ENCODE measurements at places on chromosomes 11 and 22.

- DNase-seq, result no peak
Observed at GRCh38 chr11:62880231-62880802, 379 bp upstream of the SLC3A2 start.

DNA sequence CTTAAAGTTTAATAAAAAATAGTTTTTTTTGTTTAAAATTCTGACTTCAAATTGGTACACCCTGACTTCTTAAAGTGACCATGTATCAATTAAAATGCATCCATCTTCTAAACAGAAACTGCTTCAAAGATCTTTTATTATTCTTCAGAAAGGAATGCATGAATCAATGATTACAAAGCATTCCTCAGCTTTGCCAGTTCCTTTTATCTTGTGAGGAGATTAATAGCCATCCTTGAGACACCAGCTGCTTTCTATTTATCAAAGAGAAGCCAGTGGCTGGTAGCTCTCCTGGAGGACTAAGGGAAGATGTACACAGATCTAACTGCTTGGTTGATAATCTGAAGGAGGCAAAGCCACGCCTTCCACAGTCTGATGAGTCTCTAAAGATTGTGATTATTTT, 2222.5 kb downstream of the LRRC4C start:
- DNase-seq, result no peak

DNA sequence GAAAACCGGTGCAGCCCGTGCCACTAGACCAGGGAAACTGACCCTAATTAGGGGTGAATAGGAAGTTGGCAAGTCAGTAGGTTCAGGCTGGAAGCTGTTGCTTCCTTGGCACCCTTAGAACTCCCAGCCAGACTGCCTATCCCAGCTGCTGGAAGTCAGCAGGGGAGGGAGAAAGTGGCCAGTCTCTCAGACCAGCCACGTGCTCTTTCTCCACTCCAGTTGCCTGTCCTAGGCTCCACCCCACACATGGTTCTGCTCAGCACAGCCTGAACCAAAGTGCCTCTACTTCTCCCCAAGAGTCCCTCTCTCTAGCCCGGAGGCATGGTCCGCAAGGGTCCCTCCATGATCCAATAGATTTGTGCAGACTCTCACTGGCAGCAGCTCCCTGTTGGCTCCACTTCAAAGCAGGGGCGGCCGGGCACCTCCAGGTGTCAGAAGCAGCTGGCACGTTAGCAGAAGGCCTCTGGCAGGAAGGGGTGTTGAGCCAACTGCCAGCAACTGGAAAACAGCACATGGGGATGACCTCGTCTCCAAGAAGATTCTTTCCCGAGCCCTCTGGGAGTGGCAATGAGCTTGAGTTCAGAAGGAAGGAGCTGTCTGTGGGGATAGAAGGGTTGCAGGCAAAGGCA, 27.7 kb downstream of the ARFGAP2 start:
- no peak for DNase-seq

DNA sequence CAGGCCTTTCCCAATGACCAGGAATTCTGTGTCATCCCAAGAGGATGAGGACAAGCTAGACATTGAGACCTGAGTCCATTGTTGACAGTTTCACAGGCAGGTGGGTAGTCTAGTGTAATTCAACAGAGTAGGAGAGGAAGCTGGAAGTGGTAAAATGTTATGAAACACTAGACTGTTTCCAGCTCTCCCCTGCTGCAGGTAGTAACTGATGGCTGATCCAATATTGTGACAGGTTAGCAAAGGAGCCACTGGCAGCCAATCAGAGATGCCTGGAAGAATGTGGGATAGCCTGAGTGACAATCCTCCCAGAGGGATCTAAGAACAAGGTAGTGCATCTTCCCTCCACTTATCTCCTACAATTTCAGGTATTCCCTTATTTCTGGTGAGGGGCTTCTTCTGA, 10.6 kb upstream of the GDPD4 start:
- DNase-seq, result no peak

DNA sequence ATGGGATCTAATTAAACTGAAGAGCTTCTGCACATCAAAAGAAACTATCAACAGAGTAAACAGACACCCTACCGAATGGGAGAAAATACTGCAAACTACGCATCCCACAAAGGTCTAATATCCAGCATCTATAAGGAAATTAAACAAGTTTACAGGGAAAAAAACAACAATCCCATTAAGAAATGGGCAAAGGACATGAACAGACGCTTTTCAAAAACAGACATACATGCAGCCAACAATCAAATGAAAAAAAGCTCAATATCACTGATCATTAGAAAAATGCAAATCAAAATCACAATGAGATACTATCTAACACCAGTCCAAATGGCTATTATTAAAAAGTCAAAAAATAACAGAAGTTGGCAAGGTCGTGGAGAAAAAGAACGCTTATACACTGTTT, 117.5 kb downstream of the FCHSD2 start:
- DNase-seq, result no peak

DNA sequence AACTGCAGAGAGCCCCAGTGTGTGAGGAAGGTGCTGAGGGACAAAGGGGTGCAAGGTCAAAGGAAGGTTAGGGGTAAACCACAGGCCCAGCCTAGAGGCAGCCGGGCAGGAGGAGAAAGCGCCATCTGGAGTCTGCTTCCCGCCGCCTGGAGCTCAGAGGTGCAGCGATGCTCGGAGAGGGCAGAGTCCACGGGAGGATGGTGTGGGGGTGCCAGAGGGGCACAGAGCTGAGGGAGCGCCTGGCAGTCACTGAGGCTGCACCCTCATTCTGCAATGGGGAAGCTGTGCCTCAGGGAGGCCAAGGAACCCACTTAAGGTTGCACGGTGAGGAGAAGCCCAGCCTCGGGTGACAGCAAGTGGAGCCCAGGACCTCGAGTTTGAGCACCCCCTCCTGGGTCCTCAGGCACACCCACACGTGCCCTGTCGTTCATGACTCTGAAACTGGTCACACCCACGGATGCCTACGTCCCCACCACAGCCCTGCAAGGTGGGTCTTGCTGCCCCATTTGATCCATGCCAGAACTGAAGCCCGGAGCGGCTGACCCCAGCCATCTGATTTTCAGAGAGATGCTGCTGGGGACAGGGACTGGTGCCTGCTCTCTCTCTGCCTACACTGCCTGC, 1.6 kb downstream of the IL2RB start:
- no peak for DNase-seq

DNA sequence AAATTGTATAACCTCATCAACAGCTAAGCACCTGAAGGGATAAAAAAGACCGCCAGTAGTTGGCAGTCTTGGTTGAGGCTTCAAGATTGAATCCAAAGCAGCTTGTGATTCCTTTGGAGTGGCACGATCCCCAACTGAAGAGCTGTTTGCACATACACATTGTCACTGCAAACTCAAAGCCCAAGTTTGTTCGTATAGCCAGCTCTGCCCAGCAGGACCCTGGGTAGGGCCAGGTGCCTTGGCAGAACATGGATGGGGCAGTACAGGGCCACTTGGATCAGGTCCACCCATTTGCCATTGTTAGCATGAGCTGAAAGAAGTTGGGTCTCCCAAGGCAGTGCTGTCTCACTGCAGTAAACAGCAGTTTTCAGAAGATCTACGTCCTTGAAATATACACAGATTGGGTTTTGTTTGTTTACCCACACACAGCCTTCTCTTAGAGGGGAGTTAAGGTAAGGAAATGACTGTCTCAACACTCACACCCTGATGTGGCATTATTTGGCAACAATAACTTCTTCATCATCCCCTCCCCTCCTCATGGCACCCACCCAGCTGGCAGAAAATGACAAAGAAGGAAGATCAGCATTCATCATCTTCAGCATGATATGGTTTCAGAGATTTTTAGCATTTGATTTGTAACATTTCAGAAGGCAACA, 132.9 kb downstream of the COMMD9 start:
- no peak for DNase-seq

DNA sequence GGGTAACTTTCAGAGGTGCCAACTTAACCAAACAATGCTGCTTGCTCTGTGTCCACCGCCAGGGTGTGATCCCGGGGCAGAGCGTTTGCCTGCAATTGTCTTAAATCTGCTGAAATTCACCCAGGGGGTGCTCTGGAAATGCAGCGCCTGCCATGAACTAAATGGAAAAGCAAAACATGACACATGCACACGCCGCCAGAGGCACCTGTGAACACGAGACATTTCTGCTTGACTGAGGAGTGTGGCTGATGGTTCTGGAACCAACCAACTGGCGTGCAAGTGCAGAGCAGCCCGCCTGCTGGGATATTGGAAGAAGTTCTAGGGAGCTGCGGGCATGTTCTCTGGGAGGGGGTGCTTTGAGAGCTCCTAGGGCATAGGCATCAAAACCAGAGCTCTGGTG, 30.4 kb downstream of the DSCAML1 start:
- DNase-seq, result no peak

DNA sequence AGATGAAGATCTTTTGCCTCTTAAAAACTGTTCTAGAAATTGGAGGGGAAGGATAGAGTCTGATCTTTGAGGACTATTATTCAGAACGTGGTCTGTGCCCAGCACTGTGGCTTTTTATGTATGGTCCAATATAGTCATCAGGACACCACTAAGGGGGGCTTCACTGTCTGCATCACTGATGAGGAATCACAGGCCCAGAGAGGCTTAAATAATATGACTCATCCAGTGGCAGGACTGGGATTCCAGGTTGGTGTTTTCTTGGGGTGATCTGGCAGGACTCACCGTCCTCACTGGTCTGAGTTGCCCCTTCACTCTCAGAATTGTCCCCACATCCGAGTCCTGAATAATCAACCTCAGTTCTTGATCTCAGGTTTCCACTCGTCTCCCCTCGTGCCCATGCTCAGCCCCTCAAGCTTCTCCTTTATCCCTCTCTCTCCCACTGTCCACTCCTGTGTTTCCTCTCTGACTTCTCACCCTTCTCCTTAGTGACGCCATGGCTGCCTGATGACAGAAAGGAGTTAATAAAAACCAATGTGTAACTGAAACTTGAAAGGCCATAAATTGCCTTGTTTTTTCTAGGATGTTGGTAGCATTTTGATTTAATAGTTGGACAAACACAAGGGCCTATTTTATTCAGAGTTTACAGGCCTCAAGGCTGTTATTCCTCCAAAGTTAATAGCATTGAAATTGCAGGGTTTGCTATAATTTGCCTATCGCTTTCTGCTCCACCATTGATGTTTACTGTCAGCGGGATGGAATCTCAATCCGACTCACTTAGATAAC, 95.7 kb upstream of the NNMT start:
- DNase-seq, result no peak

DNA sequence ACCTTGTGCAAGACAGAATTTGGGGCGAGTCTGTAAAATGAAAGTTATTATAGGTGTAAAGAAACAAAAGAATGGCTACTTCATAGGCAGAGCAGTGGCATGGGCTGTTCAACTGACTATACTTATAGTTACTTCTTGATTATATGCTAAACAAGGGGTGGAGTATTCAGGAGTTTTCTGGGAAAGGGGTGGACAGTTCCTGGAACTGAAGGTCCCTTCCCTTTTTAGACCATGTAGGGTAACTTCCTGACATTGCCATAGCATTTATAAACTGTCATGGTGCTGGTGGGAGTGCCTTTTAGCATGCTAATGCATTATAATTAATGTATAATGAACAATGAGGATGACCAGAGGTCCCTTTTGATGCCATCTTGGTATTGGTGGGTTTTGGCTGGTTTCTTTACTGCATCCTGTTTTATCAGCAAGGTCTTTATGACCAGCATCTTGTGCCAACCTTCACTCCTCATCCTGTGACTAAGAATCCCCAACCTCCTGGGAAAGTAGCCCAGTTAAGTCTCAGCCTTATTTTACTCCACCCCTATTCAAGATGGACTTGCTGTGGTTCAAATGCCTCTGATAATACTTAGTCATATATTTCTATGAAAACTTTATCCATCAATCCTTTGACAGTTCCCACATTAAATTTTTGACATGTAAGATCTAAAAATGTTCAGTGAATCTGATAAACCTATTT, 118.6 kb downstream of the ARHGAP42 start:
- DNase-seq, result no peak

- DNase-seq, result no peak
Observed at GRCh38 chr22:42515896-42516295, 3.7 kb downstream of the RRP7A start.

DNA sequence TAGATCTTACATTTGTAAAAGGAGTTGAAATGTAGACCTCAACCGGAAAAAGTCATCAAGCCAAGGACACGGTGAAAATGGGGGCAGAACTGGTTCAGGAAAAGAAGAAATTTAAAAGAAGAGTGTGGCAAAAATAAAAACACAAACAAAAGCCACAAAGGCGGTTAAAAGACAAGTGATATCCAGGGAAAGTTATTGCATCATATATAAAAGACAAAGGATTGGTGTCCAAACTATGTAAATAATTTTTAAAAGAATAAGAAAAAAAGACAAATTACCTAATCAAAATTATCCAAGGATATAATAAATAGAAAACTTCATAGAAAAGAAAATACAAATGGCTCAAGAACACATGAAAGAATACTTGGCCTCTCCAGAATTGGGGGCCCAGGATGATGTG, 45.1 kb upstream of the OPCML start:
- DNase-seq, result no peak

- DNase-seq, result no peak
Observed at GRCh38 chr11:31531293-31531692, 21.7 kb downstream of the ELP4 start.

- no peak for DNase-seq
Observed at GRCh38 chr11:43686207-43686606, 5.7 kb downstream of the HSD17B12 start.

GRCh38 chr11:32151027-32151426, 60.2 kb downstream of the RCN1 start:
- DNase-seq, result no peak

- DNase-seq, result no peak
Observed at GRCh38 chr22:19715188-19715930, 1.1 kb downstream of the SEPTIN5 start.

- DNase-seq, result peak; percentile 79
Observed at GRCh38 chr22:22110548-22111266, 128.1 kb upstream of the TOP3B start.

DNA sequence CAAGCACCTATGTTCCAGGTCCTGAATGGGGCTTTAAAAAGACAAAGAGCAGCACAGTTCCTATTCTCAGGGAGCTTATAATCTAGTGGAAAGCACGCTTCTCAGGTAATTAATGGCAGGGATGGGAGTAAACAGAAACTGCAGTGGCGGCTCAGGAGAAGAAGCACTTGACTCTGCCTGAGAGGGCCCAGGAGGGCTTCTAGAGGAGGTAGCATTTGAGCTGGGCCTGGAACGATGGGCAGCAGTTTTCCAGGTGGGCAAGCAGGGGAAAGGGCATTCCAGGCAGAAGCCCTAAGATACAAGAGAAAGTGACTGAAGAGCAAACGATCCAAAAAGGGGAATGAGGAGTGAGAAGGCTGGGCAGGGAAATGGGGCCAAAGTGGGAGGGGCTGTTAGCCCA, 37.1 kb upstream of the CHST1 start:
- DNase-seq, result no peak

GRCh38 chr22:47143249-47143938, 380.9 kb downstream of the TBC1D22A start:
- no peak for DNase-seq

Data from GM19239 (cell line).